ENCODE measurements at places on chromosomes 11 and 22. TPM values are rescaled to one million over a fixed set of nuclear protein-coding genes. Genes with fewer than 3 reads are reported as not detected.

Gene NRIP3
- total RNA-seq: not detected

Gene PKDREJ
- total RNA-seq: not detected

- DNase-seq: no peak
Observed at GRCh38 chr22:27874185-27874584, 44.9 kb downstream of the PITPNB start.

DNA sequence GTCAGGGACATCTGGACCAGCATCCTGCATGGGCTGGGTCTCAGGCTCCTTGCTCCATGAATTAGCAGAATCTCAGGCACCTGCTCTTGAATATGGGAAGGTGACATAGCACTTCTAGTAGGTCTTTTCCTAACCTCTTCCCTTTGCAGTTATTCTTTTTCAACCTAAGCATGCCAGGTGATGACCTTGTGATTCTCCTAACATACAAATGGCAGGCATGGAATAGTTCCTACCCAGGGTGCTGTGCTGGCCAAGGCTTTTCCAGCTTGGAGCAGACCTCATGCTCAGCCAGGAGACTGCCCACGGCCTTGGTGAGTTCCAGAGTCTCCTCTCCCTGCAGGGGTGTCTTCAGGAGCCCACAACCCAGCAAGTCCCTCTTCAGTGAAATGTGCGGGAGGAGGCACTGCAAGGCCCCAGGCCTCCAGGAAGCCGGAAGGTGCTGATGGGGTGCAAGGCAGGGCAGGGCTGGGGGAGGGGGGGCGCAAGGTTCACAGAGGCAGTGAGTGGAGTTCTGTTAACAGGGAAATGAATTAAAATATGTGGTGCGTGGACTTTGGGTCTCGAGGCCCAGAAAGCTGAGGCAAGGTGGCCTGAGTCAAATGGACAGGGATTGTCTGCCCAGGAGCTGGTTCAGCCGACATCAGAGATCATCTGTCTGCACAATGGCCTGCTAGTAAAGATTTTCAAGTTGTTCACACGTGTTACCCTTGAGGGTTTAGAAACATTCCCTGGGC, 75.9 kb upstream of the SEPTIN5 start:
- no peak for DNase-seq

DNA sequence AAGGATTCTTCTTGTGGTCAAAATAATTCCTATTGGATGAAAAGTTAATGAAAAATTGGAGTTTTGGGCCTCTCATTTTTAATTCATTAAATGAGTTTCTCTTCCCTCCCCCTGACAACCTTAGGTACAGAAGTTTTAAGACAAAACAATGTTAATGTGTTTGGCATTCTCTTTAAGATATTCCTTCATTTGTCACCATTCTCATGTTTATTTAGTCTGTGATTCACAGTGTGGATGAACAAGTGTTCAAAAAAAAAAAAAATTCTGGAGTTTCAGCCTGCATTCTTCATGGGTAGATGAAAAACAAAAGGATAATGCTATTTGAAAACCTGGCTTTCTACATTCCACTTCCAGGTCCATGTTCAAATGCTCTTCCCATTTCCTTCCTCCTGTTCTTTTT, 172.6 kb upstream of the LUZP2 start:
- no peak for DNase-seq

- no peak for DNase-seq
Observed at GRCh38 chr22:39080052-39080762, 3.1 kb downstream of the APOBEC3G start.

GRCh38 chr11:2160736-2161259, at the start of gene INS:
Gene INS (minus strand): TSS chr11:2161209. CDS start chr11:2160971, 238 bp downstream.
- no peak for DNase-seq

GRCh38 chr11:15236559-15236958, 121.8 kb downstream of the INSC start:
- DNase-seq: no peak

DNA sequence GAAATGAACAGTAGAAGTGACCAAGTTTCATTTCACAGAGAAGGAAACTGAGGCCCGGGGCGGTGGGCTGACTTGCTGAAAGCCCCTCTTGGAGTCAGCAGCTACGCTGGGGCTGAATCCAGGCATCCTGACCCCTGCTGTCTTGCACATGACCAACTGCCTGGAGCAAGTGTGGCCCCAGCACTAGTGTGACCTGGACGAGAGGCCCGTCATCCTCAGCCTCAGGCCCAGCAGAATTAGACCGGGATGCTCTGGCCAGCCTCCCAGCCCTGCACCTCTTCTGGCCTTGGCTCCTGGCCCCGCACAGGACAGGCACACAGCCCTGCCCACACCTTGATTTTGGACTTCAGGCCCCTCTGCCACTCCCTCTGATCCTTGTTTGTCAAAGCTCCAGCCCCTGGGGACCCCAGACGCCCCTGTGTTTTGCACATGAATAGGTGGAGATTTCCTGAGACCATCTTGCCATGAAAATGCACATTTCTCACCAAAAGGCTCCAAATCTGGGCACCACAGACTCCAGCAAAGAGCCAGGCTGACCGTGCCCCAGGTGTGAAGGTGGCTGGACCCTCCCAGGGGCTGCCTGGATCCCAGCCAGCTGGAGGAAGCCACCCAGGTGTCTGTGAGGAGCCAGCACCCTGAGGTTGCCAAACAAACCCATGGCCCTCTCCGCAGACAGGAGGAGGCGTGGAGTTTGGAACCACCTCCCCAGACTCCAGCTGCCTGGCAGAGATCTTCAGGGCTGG, 24.9 kb downstream of the FGF4 start:
- no peak for DNase-seq

Measured in OCI-LY7 (cell line).